ENCODE measurements at places on chromosomes 6 and 20. TPM values are rescaled to one million over a fixed set of nuclear protein-coding genes. Genes with fewer than 3 reads are reported as not detected.

DNA sequence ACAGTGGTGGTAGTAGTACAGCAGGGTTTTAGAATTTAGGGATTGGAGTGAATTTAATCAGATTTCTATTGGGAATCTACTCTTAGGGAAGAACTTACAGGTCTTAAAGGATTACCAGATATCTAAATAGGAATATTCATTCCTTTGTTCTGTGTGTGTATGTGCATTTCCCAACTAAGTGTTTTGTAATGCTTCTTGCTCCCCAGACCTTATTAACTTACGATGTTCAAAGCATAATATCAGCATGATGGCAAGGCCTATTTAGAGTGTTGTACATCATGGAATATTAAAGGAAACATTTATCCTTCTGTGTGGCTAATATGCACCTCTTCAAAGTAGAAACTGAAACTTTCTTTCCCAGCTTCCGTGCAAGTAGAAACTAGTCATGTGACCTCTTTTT, 133.9 kb downstream of the EPM2A start:
- DNase-seq = no peak

Gene KCNK5
- 120 TPM for total RNA-seq

DNA sequence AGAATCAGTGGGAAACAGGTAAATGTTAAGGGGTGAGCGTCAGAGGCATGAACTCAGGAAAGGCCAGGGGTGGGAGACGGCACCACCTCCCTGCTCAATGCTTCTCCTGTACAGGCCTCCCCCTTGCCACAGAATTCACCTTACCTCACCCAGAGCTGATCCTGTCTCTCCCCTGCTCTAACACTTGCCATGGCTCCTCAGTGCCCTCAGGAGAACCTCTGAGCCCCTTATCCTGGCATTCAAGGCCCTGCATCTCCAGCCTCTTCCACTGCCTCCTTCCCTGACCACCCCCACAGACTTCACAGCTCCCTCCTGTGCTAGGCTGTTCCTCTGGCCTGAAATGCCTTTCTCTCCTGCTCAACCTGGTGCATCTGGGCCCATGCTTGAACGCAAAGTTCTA, 33.9 kb downstream of the BPIFB1 start:
- DNase-seq = no peak

DNA sequence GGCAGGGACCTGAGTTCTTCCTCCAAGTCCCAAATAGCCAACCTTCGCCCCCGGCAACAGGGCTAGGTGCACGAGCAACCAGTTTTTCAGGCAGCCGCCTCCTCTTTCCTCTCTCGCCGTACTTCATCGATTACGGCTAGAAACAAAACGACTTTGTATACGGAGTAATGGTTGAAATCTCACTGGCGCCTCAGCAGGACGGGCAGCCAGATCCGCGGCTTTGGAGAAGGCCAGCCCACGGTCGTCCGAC, 333 bp upstream of the SMIM13 start:
- DNase-seq = no peak

Gene PLEKHG1
- total RNA-seq = 281 TPM

Gene SLC25A27
- 24.1 TPM for total RNA-seq

DNA sequence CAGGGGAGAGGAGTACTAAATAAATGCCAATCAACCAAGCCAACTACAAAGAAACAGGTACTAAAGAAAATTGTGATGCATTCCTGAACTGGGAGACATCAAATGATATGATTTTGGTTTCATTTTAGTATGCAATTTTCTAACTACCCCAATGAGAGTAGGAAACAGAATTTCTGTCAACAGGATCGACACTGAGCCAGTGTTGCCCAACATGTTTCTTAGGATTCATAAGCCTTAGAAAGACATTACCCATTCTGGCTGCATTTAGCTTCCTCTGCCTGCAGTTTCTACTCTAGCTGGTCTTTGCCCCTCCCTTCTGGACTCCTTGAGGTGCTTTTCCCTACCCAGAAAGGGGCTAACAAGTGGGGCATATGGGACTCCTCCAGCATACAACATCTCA, 49.8 kb downstream of the KCTD20 start:
- no peak for DNase-seq

Data from Peyer's patch (tissue), 4 donors.